ENCODE measurements at places on chromosomes 11 and 22.

GRCh38 chr11:63937713-63938478 lies 906 bp upstream of the NAA40 start:
- no peak for DNase-seq

GRCh38 chr11:116384407-116384806 lies 388.4 kb downstream of the BUD13 start:
- no peak for DNase-seq

- no peak for DNase-seq
These were observed 49.8 kb upstream of the SPATA19 start for GRCh38 chr11:133895061-133895479.

DNA sequence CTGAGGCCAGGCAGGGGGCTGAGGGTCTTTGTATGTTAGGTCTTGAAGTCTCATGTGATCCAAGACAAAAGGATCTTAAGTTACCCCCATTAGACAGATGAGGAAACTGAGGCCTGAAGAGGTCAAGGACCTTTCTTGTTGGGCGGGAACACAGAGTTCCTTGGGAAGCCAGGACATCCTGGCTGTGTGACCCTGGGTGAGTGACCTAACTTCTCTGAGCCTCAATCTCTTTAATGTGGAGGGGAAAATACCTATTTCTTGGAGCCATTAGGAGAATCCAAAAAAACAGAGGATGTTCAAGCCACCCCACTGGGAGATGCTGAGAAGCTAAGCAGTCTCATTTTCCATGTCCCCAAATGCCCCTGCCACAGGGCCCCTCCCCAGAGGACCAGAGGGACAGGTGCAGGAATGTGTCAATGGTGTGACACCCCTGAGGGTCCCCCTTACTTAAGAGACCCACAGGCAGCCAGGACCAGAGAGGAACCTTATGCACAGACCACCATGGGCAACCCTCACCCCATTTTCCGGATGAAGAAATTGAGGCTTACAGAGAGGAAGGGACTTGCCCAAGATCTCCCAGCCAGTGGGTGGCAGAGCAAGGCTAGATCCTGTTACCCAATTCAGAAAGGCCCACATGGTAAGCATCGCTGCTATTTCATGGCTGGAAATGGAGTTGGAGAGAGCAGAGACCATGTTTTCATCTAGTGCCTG lies 8.0 kb downstream of the RAC2 start:
- no peak for DNase-seq

- no peak for DNase-seq
These were observed 15.9 kb downstream of the KCNQ1 start for GRCh38 chr11:2460540-2461252.

DNA sequence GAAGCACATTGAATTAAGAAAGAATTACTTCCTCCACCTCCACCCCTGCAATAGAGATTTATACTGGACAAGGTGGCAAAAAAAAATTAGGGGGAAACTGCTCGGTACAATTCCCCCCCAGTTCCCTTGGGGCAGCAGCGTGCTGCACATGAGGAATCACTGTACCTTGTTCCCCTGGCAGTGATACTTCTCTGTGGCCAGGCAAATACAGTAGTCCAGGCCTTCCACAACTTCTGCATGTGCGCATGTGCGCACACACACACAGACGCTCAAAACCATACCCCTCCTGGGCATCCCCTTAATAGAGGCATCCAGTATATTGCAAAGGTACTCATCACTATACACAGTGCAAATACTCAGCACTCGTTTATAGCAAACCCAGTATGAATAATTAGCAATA lies 68.9 kb downstream of the ARFGAP2 start:
- DNase-seq, result no peak

- DNase-seq, result no peak
These were observed 25.4 kb downstream of the PATL1 start for GRCh38 chr11:59643390-59643789.

Data from stimulated activated CD8-positive, alpha-beta memory T cell treated with anti-CD3 and anti-CD28 coated beads, Interleukin-2, amount 100 ng/mL, for 48 hours (primary cell).